ENCODE measurements at places on chromosomes 16 and 17. TPM values are rescaled to one million over a fixed set of nuclear protein-coding genes. Genes with fewer than 3 reads are reported as not detected.

- no peak for DNase-seq
- H3K4me1 ChIP-seq, result no peaks in the 10 kb centered on the region
- H3K36me3 ChIP-seq, result no peaks in the 10 kb centered on the region
- no peaks in the 10 kb centered on the region for H3K27me3 ChIP-seq
- H3K27ac ChIP-seq, result no peak overlapping the region
- H3K4me3 ChIP-seq, result no peak overlapping the region
Observed at GRCh38 chr17:33131620-33132019, 140.0 kb downstream of the SPACA3 start.

The TOX3 gene
- 1.6 TPM for polyA plus RNA-seq

DNA sequence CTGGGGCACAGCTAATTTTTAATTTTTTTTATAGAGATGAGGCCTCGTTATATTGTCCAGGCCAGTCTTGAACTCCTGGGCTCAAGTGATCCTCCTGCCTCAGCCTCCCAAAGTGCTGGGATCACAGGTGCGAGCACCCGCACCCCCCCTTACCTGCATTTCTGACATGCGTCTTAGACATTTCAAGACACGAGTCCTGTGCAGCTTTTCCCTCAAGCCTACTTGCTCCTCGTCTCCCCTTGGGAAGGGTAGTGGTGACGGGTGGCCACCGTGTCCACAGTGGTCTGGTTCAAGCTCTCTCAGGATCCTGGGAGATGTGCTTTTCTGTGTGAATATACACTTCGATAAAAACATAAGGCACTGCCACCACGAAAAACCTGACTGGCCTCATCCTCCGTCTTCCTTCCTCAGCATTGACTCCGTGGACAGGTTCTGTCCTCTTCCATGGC lies 9.6 kb downstream of the CANT1 start:
- no peaks in the 10 kb centered on the region for H3K27me3 ChIP-seq
- peaks cover 13% of the 10 kb centered on the region for H3K36me3 ChIP-seq
- DNase-seq, result no peak
- H3K4me1 ChIP-seq, result no peaks in the 10 kb centered on the region

The CIAPIN1 gene
- 24.0 TPM for polyA plus RNA-seq

The NAGS gene
- 6.4 TPM for polyA plus RNA-seq

DNA sequence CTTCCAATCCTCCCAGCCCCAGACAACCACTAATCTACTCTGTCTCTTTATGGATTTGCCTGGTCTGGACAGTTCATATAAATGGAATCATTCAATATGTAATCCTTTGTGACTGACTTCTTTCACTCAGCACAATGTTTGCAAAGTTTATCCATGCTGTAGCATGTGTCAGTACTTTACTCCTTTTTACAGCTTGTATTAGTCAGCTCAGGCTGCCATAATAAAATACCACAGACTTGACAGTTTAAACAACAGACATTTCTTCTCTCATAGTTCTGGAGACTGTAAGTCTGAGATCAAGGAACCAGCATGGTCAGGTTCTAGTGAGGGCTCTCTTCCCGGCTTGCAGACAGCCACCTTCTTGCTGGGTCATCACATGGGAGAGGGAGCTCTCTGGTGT lies 41.3 kb downstream of the GPRC5B start:
- no peak overlapping the region for H3K27ac ChIP-seq
- no peak overlapping the region for H3K4me3 ChIP-seq
- no peak for DNase-seq
- no peaks in the 10 kb centered on the region for H3K27me3 ChIP-seq

The GNG13 gene
- not detected for polyA plus RNA-seq

The CCDC154 gene
- polyA plus RNA-seq, result 4.5 TPM

DNA sequence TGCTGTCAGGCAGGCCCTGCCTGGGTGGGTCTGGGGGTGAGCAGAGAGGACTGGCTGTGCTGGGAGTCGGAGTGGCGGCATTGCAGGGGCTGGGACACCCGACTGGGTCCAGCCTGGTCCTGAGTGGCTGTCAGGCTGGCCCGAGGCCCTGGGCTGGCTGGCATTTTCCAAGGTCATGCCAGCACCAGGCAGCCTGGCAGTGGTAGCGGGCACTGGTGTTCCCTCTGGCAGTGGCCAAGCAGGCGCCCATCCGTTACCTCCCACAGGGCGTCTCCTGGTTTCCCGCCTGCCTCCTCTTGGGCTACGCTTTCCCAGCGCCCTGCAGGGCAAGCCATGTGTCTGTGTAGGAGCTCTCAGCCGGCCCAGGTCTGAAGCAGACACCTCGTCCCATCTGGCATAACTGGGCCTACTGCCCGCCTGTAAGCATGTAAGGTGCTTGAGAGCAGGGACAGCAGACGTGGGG lies 5.7 kb upstream of the PKMYT1 start:
- H3K27me3 ChIP-seq, result no peaks in the 10 kb centered on the region
- no peak overlapping the region for H3K4me3 ChIP-seq
- H3K27ac ChIP-seq, result peak overlapping the region; percentile 34
- DNase-seq, result peak; percentile 40
- H3K36me3 ChIP-seq, result no peaks in the 10 kb centered on the region

The KRTAP4-4 gene
- polyA plus RNA-seq, result not detected

The CES5A gene
- polyA plus RNA-seq, result not detected

- H3K27me3 ChIP-seq, result no peaks in the 10 kb centered on the region
- no peak overlapping the region for H3K4me3 ChIP-seq
- H3K36me3 ChIP-seq, result no peaks in the 10 kb centered on the region
- no peaks in the 10 kb centered on the region for H3K4me1 ChIP-seq
- peak; percentile 85 for DNase-seq
Observed at GRCh38 chr16:73321853-73322252, 273.9 kb upstream of the ZFHX3 start.

DNA sequence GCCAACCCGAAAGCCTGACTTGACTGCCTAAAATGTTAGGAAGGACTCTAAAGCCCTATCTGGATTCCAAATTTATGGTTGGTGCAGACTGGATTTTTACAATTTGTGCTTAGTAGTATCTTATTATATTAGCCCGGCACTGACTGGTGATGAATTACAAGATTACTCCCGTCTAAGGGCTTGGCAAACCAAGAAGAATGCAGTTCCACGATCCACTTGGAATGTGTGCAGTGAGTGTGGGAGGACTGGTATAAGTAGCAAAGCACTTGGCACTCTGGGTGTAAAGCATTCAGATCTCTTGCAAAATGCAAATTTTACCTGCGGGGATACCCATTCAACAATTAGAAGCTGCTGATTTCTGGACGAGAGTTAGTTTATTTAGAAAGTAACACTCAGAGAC lies 539.4 kb downstream of the MAF start:
- H3K4me3 ChIP-seq, result no peak overlapping the region
- DNase-seq, result no peak
- peaks cover 17% of the 10 kb centered on the region for H3K4me1 ChIP-seq
- no peaks in the 10 kb centered on the region for H3K27me3 ChIP-seq

DNA sequence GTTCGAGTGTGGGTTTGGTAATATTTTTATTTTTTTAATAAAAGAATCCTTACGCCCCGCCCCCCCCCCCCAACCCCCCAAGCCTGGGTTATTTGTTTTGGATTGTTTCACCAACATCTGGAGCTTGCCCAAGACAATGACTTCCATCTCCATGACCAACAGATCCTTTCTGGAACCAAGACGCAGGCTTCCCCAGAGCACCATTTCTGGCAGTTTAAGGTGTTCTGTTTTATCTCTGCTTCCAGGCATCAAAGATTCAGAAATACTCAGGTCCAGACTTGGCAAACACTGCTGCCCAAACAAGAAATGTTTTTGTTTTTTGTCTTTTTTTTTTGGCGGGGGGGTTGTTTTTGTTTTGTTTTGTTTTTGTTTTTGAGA lies 56.1 kb downstream of the PLXDC1 start:
- H3K27me3 ChIP-seq, result no peaks in the 10 kb centered on the region
- H3K27ac ChIP-seq, result no peak overlapping the region
- DNase-seq, result no peak
- H3K4me3 ChIP-seq, result no peak overlapping the region

GRCh38 chr17:18025241-18025944 lies 13.6 kb downstream of the ATPAF2 start:
- H3K36me3 ChIP-seq, result no peaks in the 10 kb centered on the region
- H3K27ac ChIP-seq, result no peak overlapping the region
- H3K4me3 ChIP-seq, result no peak overlapping the region

GRCh38 chr17:39183045-39183444 lies 14.4 kb downstream of the CACNB1 start:
- no peak for DNase-seq
- no peak overlapping the region for H3K27ac ChIP-seq
- no peaks in the 10 kb centered on the region for H3K36me3 ChIP-seq
- H3K4me1 ChIP-seq, result no peaks in the 10 kb centered on the region
- H3K27me3 ChIP-seq, result no peaks in the 10 kb centered on the region

DNA sequence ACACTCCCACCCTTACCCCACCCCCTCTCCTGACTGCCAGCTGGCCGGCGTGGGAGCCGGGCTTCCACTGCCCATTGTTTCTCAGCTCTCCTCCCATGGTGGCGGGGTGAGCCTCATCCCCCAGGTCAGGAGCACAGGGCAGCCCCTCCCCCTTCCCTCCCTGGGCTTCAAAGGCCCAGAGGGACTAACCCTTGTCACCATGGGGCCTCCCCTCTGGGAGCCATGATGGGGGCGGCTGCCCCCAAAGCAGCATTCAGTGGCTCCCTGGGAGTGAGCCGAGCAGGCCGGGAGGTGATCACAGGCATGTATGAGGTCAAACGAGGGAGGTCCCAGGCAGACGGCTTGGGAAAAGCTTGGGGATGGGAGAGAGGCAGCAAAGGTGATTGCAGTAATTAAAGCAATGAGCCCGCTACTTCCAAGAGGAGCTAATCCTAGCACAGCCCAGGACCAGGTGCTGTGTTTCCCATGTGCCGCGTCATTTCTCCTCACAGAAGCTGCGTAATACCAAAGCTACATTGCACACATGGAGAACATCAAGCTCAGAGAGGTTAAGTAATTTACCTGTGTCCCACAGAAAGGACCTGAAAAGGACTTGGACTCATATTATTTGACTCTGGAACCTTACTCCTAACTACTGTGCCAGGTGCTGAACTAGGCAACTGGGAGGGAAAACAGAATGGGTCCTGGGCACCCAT lies 24.5 kb downstream of the CDK5RAP3 start:
- DNase-seq, result no peak
- H3K27me3 ChIP-seq, result no peaks in the 10 kb centered on the region
- H3K36me3 ChIP-seq, result no peaks in the 10 kb centered on the region

The ANKRD40CL gene
- polyA plus RNA-seq, result not detected

DNA sequence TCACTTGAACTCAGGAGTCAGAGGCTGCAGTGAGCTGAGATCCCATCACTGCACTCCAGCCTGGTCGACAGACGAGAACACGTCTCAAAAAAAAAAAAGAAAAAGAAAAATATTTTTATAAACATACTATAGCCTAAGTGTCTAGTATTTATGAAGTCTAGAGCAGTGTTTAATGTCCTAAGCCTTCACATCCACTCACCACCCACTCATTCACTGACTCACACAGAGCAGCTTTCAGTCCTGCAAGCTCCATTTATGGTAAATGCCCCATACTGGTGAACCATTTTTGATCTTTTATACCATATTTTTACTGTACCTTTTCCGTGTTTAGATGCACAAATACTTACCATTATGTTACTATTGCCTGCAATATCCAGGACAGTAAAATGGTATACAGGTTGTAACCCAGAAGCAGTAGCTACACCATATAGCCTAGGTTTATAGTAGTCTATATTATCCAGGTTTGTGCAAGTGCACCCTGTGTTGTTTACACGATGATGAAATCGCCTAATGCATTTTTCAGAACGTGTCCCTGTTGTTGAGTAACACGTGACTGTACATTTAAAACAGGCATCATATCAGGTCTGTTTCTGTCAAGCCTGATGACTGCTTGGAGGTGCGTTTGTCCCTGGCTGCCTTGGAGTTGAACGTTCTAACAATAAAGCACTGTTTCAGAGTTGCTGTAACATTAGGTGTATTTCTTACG lies 10.1 kb downstream of the NUDT7 start:
- no peaks in the 10 kb centered on the region for H3K4me1 ChIP-seq
- H3K36me3 ChIP-seq, result peaks cover 2% of the 10 kb centered on the region

The PHB1 gene
- polyA plus RNA-seq, result 103 TPM

DNA sequence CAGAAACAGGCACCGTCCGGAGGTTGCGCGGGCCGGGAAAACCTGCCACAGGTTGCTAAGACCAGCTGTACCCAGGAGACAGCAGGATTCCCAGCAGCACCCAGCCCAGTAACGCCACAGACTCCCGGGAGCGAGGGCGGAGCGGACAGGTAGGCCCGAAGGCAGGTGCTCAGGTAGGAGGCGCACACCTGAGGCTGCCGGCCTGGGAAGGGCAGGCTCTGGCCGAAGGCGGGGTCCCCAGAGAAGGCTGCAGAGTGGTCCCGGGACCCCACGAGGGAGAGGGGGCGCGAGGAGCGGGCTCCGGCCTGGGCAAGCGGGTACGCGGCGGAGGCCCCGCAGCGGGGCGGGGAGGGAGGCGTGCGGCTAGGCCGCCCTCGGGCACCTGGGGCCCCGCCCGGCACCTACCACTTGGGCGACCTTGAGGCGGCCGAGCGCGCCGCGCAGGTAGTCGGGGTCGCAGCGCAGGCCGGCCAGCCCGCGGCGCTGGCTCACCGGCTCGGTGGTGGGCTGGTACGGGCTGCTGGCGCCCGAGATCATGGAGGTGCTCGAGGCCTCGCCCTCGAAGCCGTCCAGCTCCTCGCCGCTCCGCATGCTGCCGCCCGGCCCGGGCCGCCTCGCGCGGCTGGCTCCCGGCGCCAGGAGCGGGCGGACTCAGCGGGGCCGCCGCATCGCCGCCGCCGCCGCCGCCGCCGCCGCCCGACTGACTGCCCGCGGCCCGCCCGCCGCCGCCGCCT lies 441 bp downstream of the CMTM4 start:
- H3K4me3 ChIP-seq, result peak overlapping the region; percentile 56
- no peaks in the 10 kb centered on the region for H3K36me3 ChIP-seq
- H3K27ac ChIP-seq, result peak overlapping the region; percentile 17
- H3K4me1 ChIP-seq, result no peaks in the 10 kb centered on the region
- H3K27me3 ChIP-seq, result no peaks in the 10 kb centered on the region

DNA sequence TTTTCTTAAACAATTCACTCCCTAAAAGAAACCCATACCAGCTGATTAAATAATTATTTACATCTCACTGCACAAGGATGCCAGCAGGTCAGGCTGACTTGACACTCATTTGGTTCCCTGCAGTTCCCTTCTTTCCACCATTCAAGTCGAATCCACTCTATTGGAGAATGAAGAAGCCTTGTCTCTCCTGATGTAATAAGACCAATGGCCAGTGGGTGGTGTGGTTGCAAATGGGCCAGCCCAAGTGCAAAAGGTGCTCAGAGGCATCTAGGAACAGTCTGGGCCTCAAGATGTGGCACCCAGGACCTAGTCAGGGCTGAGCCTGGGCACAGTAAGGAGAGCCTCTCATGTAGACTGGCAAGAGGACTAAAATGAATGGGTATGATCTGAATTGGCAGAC lies 9.3 kb downstream of the C16orf78 start:
- no peak overlapping the region for H3K4me3 ChIP-seq
- DNase-seq, result no peak
- no peaks in the 10 kb centered on the region for H3K27me3 ChIP-seq

GRCh38 chr16:70529051-70529777 lies 5.6 kb downstream of the SF3B3 start:
- H3K4me1 ChIP-seq, result no peaks in the 10 kb centered on the region
- DNase-seq, result peak; percentile 48
- no peak overlapping the region for H3K4me3 ChIP-seq
- H3K27me3 ChIP-seq, result no peaks in the 10 kb centered on the region
